Esophagus squamous epithelium (tissue), 5 donors: ENCODE measurements at places on chromosomes 12 and 14. TPM values are rescaled to one million over a fixed set of nuclear protein-coding genes. Genes with fewer than 3 reads are reported as not detected.

DNA sequence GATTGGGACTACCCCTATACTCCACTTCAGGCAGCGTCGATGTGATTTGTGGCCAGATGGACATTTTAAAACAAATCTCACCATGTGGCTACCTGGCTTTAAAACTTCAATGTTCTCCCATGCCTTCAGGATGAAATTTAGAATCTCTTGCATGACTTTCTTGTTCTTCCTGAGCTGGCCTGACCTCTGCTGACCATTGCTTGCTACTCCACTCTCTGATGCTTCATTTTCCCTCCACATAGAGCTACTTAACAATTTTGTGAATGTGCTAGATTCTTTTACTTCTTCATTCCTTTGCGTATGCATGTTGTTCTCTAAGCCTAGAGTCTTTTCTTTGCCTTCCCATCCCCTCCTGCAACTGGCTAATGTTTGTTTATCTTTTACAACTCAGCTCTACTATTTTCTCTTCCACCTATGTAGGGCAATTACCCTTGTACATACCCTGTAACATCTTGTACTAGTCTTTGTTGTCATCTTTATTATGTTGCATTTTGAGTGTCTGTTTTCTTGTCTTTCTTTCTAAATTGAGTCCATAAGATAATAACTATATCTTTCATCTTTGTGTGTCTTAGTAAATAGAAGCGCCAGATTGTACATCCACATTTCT, 41.2 kb downstream of the YLPM1 start:
- no peak for DNase-seq

DNA sequence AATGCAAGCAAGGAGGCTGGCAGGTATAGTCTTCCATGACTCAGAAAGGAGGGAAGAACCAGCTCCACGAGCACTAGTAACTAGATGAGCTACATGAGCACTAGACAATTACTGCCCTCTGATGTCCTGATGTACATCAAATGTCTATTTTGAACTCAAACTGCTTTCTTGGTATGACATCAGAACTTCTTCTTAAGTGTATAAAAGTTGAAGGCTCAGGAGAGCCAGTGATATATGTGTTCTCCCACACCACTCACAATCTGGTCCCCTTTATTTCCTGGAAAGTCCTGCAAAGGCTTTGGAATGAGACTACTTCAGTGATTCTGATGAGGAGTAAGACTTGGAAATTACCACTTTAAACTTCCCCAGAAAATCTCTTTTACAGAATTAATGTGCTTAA, 18.5 kb upstream of the DHRS7 start:
- DNase-seq: no peak

DNA sequence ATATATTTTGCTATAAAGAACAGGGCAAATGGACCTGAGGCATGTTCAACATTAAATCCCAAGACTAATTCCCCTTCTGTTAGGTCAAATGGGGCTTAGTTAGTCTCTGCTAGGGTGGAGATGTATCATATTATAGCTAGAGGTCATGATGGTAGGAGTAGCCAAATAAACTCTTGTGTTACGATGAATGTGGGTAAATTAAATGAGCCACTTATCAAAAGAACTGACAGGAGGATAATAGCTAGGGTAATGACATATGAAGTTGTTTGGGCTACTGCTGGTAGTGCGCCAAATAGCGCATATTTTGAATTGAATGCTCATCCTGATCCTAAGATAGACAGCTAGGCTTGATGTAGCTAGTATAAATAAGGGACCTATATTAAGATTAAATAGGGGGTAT, 445.0 kb downstream of the GXYLT1 start:
- no peak for DNase-seq

DNA sequence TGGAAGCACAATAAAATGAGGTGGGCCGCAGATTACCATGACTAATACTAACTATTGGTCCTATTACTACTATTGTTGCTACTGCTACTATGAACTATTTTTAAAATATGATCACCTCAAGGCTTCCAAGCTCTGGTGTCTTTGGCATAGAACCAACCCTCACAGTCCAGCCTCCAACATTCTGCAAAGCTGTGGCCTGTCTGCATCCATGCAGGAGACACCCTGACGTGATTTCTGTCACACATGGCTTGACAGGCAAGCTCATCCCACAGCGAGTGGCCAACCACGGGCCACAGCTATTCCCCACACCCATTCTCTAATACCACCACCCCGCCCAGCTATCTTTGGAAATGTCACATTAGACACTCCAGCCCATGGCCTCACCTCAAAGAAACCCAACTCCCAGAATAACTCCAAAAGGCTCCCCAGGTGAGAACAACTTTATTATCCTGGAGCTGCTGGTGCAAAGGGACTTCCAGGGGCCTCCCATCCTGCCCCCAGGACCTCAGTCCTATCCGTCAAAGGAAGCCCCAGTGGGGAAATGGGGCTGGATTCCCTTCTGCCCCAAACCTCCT, 14.4 kb downstream of the ISCU start:
- DNase-seq: no peak

- DNase-seq: no peak
Observed at GRCh38 chr14:54362089-54362504, 34.7 kb upstream of the CDKN3 start.

The AMN gene
- total RNA-seq: 15.9 TPM

The TEAD4 gene
- 16.6 TPM for total RNA-seq

The KCNJ8 gene
- 6.5 TPM for total RNA-seq

The OR4K14 gene
- total RNA-seq: not detected

The KLRC4 gene
- 1.0 TPM for total RNA-seq

The KRT78 gene
- 481 TPM for total RNA-seq
